ENCODE measurements at places on chromosomes 12 and 14. TPM values are rescaled to one million over a fixed set of nuclear protein-coding genes. Genes with fewer than 3 reads are reported as not detected.

NID2 gene
- total RNA-seq = 8.1 TPM

RPS6KL1 gene
- total RNA-seq = 20.0 TPM

SLCO1A2 gene
- not detected for total RNA-seq

SLC7A7 gene
- total RNA-seq = 10.0 TPM

PUS1 gene
- 23.5 TPM for total RNA-seq

PTGER2 gene
- 0.46 TPM for total RNA-seq

AMDHD1 gene
- total RNA-seq = 0.67 TPM

TMEM229B gene
- 0.21 TPM for total RNA-seq

SLC17A8 gene
- total RNA-seq = under 0.01 TPM

MCRS1 gene
- total RNA-seq = 76.3 TPM

RPL10L gene
- not detected for total RNA-seq

IRF2BPL gene
- 79.7 TPM for total RNA-seq

NR1H4 gene
- total RNA-seq = 0.13 TPM

NKX2-1 gene
- not detected for total RNA-seq

TAS2R20 gene
- 0.41 TPM for total RNA-seq

OTX2 gene
- not detected for total RNA-seq

DAO gene
- not detected for total RNA-seq

GLRX5 gene
- total RNA-seq = 38.6 TPM

TMTC1 gene
- 1.8 TPM for total RNA-seq

LRTM2 gene
- not detected for total RNA-seq

XRCC3 gene
- 10.4 TPM for total RNA-seq

TSPAN11 gene
- 4.7 TPM for total RNA-seq

EFCAB11 gene
- 12.8 TPM for total RNA-seq

SPTB gene
- total RNA-seq = 0.54 TPM

LMNTD1 gene
- 0.08 TPM for total RNA-seq

COQ10A gene
- 14.6 TPM for total RNA-seq

HSP90B1 gene
- total RNA-seq = 619 TPM

DIO3 gene
- 0.13 TPM for total RNA-seq

C12orf50 gene
- total RNA-seq = not detected

HSPA2 gene
- total RNA-seq = 12.0 TPM

WSCD2 gene
- not detected for total RNA-seq

PLD4 gene
- 0.04 TPM for total RNA-seq

TEAD4 gene
- 37.9 TPM for total RNA-seq

GDF3 gene
- total RNA-seq = not detected

CLSTN3 gene
- 85.6 TPM for total RNA-seq

SRSF9 gene
- total RNA-seq = 94.7 TPM

Measured in kidney epithelial cell (primary cell).